ENCODE measurements at places on chromosomes 12 and 14. TPM values are rescaled to one million over a fixed set of nuclear protein-coding genes. Genes with fewer than 3 reads are reported as not detected.

EPS8 gene
- 162 TPM for total RNA-seq

OR4K13 gene
- total RNA-seq = not detected

ACOT6 gene
- total RNA-seq = not detected

CLMN gene
- 3.6 TPM for total RNA-seq

ZDHHC22 gene
- total RNA-seq = under 0.01 TPM

CYP27B1 gene
- 0.90 TPM for total RNA-seq

TMPRSS12 gene
- not detected for total RNA-seq

PLXNC1 gene
- 0.34 TPM for total RNA-seq

ADAMTS20 gene
- 0.17 TPM for total RNA-seq

Measured in LHCN-M2 (cell line).